ENCODE measurements at places on chromosomes 3 and 15. TPM values are rescaled to one million over a fixed set of nuclear protein-coding genes. Genes with fewer than 3 reads are reported as not detected.
A peak's percentile ranks its signal among the peaks of the same experiment; 100 is the strongest.

GRCh38 chr15:100158356-100158755 is 183.4 kb downstream of the ADAMTS17 start:
- DNase-seq, result no peak

DNA sequence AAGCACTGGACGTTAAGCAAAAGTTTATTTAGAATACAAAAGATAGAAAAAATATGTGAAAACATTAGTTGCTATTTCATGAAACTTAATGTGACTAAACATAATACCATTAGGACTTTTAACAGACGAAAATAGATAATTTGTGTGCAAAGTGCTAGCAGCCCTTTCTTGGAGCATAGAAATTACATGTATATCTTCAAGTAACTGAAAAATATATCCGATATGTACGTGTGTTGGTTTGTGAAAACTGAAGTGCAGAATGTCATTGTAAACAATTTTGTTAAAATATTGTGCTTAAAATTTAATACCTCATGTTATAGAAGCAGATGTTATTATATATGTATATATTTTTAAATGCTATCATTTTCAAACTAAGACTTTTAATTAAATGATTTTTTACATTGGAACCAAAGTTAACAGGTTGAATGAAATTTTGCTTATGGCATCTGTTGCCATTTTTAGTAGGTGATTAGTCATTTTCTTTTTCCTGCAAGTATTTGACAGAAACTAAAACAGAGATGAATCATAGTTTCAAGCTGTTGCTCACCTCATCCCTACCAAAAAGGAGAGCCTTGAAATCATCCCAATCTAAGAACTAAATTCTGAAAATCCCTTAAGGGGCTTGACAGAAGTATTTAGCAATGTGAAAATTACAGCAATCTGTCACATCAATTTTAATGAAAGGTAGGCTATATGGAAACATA is 334.8 kb downstream of the NAALADL2 start:
- DNase-seq, result peak; percentile 63

The PRR23B gene
- total RNA-seq, result not detected

The THBS1 gene
- 820 TPM for total RNA-seq

DNA sequence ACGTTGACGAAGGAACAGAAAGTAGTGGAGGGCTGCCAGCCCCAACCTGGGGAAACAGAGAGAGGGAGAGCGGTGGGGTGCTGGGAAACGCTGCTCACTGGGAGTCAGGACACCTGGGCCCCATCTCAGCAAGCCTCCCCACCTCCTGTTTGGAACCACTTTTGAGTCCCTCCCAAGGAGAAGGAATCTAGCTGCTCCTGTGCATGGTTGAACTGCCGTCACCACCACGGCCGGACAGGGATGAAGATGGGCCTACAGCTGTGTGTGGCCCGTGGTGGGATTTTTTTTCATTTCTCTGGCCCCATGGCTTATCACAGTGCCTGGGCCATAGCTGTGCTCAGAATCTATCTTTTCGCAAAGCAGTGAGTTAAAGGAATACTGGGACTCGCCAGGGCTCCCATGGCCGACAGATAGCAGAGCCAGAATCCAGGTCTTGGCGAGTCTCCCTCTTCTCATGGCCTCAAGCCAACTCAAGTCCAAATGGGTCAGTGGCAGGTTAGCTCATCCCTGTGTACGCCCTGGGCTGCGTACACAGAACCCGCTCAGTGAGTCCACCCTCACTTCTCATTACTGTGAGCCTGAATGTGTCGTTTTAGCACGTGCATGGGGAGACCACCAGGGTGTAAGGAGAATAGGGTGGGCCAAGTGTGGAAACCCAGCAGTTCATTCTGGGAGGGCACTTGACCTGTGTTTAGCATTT is 271.2 kb downstream of the FAM43A start:
- DNase-seq, result no peak

DNA sequence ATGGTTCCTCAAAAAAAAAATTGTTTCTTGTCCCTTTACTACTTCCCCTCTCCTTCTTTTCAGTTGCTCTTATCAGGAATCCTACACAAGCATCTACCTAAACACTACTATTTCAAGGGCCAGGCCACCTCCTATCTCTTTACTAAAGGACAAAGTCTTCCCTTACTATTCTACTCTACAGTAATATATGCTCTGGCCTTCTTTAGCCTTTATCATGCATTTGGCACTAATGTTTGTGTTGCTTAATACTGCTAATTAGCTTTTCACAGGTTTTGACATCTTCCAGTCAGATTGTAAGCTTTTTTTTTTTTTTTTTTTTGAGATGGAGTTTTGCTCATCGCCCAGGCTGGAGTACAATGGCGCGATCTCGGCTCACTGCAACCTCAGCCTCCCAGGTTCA is 5.3 kb downstream of the CEP19 start:
- no peak for DNase-seq

- DNase-seq, result peak; percentile 43
These were observed 59.6 kb downstream of the ESYT3 start for GRCh38 chr3:138493804-138494606.

GRCh38 chr3:19232566-19232965 is 84.3 kb downstream of the KCNH8 start:
- DNase-seq, result no peak

The PAQR9 gene
- 0.22 TPM for total RNA-seq

DNA sequence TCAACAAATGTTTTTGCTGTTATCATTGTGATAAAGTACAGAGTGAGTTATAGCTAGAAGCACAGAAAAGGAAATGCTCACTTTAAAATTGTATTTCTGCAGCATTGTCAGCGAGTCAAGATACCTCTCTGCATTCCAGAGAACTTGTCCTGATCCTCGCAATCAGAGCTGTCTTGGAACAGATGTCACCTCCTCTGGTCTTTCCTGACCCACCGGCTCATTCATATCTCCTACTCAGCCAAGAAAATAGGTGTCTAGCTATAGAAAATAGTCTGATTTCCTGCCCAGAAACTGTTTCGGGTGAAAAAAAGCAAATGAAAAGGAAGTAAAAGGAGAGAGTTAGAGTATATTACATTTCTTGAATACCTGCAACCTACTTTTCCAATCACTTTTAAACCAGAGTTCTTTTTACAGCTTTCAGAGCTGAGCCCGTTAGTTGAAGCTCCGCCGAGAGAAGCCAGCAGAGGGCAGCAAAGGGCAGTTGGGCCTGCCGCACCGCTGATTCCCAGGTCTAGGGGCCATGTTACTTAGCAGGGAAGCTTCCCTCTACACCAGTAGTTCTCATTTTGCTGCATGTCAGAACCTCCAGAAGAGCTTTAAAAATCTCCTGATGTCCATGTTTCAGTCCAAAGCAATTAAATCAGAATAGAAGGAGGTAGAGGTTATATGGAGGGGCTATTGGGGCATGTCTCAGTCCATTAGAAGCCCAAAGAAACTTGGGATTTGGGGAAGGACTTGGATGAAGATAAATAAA is 185.7 kb upstream of the THRB start:
- DNase-seq, result no peak

DNA sequence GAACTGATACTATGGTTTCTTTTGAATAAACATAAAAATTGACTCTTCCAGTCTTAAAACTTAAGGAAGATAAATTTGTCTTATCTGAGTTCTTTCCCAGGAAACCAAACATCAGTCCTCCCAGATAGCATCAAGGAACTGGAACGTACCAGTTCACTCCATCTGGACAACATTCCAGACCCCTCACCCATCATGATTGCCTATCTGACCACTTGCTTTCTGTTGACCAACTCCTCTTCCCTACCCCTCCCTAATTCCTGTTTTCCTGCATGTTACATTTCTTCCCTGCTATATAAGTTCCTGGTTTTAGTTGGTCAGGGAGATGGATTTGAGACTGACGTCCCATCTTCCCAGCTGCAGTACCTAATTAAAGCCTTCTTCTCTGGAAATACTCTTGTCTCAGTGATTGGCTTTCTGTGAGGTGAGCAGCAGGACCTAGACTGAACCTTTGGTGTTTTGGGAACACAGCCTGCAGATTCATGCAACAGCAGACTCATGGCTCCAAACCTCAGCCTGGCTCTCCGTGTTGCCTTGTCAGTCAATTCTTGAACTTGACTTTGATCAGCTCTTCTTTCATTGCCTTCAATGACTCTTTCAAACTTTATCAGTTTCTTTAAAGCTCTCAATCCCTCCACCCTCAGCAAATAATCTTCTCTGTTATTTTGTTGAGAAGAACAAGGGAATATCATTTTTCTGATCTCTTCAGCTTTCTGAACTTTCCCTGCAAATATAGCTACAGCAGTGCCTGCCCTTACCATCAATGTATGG is 123.6 kb downstream of the RPL22L1 start:
- no peak for DNase-seq

GRCh38 chr3:46640927-46641326 is 28.6 kb downstream of the FAM240A start:
- DNase-seq, result no peak

All from astrocyte (in vitro differentiated cells and primary cell).